ENCODE measurements at places on chromosomes 7 and 10.

DNA sequence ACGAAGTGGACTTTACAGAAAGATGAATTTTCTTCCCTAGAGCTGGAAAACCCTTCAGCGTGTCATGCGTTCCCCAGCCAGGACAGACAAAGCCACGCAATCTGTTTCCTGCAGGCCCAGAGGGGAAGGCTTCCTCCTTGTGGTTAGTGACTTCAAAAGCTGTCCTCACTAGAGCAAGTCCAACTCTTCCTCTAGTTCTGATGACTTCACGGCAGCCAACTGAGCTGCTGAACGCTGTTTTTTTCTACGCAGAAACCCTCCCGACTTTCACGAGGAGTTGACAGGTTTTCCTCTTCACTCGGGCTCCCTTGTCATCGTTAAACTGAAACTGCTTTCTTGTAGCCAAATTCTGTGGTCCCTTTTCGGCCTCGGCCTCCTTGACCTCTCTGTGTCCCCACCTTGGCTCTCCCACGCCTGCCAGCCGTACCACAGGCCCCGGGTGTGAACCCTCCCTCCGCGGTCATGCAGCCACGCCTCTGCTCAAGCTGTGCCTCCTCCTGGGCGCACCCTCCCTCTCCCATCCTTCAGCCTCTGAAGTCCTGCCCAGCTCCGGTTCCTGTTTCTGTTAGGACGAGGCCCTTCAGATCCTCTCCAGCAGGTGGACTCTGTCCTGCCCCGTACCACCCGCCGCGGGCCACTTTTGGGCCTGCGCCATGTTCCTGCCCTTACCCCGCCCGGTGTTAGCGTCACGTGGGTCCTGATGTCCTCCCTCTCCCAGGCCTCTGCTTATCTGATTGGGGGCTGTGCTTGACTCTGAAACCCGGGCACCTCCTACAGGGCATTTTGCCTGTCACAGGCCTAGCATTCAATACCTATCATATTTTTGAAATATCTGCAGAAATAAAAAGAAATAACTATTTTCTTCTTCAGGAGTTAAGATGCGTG, 39.3 kb downstream of the CUX1 start:
- peak; percentile 86 for DNase-seq

DNA sequence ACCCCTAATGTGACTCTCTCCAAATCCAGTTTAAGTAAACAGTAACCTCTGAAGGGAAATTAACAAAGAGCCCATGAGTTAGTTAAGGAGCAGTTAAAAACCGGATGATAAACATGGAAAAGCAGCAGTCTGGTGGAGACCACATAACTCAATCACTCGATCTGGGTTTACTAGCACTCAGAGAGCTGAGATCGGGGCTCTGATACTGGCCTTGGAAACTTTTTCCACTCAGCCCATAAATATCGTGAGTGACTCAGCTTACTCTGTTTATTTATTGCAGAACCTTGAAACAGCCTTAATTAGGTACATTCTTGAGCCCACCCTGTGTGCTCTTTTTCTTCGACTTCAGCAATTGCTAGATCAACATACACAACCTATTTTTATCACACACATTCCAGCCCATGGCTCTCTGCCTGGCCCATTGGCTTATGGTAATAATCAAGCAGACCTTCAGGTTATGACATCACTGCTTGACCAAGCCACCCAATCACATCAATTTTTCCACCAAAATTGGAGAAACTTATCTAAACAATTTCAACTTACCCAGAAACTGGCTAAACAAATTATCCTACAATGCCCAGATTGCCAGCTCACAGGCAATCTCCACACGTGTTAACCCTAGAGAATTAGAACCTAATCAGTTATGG, 82.2 kb upstream of the GPR22 start:
- no peak for DNase-seq

GRCh38 chr10:93518531-93518930, 22.1 kb downstream of the CEP55 start:
- DNase-seq: no peak

DNA sequence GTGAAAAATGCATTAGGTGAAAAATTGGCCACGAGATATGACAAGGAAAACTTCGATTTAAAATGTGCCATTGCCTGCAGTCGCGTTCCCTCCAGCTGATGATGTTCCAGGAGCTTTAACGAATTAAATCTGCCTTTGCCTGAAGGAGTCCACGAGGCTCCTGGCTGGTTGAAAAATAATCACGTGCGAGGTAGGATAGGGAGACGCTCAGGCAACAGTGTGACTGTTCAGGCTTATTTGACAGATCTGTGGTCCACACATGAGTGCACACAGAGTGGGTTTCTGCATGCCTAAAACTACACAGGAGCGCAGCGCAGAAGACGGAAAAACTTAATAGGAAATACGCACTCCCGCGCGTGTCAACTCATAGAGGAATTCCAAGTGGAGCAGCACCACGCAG, 204.0 kb upstream of the PITRM1 start:
- no peak for DNase-seq

- peak; percentile 13 for DNase-seq
Measured at GRCh38 chr7:92425311-92425947, 21.9 kb upstream of the GATAD1 start.

- no peak for DNase-seq
Measured at GRCh38 chr10:114061148-114061547, 17.5 kb downstream of the ADRB1 start.

DNA sequence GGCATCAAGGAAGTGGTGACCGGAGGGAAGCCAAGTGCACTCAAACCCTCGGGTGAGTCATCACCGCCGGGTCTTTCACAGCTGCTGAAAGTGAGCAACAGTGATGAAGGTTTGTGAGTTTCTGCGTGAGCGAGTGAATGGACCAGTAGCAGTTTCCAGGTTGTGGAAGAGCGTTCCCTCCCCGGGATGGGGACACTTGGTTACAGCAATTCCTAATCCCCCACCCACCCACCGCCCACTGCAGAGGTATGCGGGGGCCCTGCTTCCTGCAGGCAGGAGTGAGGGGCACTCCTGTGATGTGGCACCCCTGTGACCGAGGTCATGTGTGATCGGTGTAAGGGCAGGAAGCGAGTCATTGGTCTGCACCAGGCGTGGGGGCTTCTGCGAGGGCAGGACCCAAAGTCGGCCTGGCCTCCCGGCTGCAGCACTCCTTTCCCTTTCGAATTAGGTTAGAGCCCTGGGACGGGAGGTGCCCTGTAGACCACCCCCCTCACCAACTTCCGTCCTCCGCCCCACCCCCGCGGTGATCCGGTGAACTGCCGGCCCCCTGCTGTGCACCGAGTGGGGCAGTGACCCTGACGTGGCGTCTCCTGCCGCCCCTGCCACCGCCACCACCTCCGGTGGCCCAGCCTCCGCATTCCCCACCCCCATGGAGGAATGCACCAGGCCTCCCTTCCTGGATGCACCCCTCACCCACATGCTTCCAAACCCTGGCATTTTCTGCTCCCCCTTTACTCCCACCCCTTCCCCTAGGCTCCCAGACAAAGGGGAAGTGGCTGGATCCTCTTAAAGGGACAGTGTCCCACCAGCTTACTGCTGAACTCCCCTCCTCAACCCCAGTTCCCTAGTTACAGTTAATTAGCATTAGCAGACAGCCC, 10.9 kb downstream of the LIMK1 start:
- peak; percentile 74 for DNase-seq

DNA sequence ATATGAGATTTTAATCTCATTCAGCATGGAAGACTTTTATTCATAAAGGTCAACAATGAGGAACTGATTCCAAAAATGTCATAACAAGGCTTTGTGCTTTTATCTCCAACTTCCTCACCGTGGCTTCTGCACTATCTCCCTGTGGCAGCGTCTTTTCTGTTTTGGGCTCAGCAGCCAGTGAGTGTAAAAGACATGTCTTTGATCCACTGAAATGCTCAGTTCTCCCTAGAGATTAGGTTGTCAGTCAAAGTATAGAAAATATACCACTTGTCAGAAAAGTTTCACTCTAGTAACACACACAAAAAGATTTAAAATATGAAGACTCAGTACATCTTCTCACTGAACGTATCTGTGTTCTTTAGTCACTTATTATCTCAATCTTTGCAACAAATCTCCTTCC, 901.8 kb upstream of the ZWINT start:
- no peak for DNase-seq

- DNase-seq: no peak
Measured at GRCh38 chr7:67343572-67343971, 346.9 kb downstream of the TYW1 start.

DNA sequence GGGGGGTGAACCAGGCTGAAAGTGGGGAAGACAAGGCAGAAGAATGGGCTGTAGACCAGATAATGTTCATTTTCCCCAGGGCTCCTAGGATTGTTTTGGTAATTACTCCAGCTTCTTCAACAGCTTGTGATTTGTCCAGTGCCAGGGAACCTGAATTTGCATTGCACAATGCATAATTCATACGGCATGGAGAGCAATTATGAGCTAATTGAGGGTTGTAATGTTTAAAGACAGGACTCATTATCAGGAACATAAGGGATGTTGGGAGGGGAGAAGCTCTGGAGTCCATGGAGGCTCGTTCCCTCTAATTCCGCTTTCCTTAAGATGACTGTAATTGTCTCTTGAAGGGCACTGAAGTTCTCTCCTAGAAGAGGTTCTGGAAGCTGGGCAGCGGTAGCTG, 405.0 kb upstream of the ZMIZ1 start:
- no peak for DNase-seq

GRCh38 chr10:119368991-119369869, 161.9 kb downstream of the GRK5 start:
- DNase-seq: no peak

- DNase-seq: no peak
Measured at GRCh38 chr7:14242175-14242574, 252.7 kb upstream of the ETV1 start.

GRCh38 chr10:116747325-116747724, 5.0 kb upstream of the HSPA12A start:
- no peak for DNase-seq

DNA sequence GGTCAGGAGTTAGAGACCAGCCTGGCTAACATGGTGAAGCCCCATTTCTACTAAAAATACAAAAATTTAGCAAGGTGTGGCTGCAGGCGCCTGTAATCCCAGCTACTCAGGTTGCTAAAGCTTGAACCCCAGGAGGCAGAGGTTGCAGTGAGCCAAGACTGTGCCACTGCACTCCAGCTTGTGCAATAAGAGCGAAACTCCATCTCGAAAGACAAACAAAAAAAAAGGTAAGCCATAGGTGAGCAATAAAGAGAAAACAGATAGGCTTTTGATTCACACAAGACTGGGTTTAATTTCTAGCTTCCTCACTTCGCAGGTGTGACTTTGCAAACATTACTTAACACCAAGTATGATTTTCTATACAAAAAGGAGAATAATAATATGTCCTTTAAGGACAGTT, 72.3 kb upstream of the ACBD5 start:
- DNase-seq: no peak

- DNase-seq: no peak
Measured at GRCh38 chr7:150715738-150716137, 675 bp upstream of the GIMAP1 start.

- DNase-seq: no peak
Measured at GRCh38 chr10:88076027-88076880, 212.8 kb downstream of the PTEN start.

GRCh38 chr7:77800158-77800557, 1.6 kb downstream of the PHTF2 start:
- no peak for DNase-seq

DNA sequence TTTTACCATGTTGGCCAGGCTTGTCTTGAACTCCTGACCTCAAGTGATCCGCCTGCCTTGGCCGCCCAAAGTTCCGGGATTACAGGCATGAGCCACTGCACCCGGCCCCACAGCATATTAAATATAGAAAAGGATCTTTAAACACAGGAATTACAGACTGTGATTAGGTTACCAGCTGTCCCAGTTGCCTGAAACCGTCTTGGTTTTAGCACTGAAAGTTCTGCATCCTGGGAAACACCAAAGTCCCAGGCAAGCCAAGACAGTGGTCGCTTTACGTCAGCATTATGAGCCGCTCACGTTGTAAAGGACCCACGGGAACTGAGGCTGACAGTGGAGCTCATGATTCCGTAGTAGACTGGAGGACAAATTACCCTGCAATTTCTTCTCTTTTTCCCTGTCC, 69.0 kb upstream of the FAM180A start:
- DNase-seq: no peak

- no peak for DNase-seq
Measured at GRCh38 chr7:36911788-36912187, 187.5 kb upstream of the AOAH start.

DNA sequence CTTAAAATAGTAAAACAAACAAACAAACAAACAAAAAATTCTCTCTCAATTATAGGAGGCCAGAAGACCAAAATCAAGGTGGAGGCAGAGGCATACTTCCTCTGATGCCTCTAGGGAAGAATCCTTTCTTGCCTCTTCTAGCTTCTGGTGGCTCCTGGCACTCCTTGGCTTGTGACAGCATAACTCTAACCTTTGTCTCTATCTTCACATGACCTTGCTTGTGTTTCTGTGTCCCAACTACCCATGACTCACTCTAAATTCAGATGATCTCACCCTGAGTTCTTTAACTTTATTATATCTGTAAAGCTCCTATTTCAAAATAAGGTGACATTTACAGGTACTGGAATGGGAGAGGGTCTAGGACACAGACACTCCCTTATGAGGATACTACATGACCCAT, 88.3 kb upstream of the ANTXRL start:
- DNase-seq: no peak

- DNase-seq: no peak
Measured at GRCh38 chr10:47053081-47053798, 142.0 kb downstream of the PTPN20 start.

DNA sequence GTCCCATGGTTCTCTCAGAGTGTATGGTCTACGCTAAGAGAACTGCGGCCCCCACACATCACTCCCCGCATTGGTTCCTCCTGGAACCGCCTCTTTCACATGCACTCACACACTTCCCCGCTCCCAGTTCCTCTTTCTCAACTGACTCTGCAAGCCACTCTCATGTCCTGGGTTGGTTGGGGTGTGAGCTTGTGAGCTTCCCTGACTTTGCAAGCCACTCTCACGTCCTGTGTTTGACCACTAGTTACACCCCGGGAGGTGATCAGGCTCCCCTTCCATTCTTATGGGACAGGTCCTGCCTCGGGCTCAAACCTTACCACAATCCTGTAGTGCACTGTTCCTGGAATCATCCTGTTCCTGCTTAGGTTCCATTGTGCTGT, 105.0 kb downstream of the TRIM24 start:
- DNase-seq: no peak

DNA sequence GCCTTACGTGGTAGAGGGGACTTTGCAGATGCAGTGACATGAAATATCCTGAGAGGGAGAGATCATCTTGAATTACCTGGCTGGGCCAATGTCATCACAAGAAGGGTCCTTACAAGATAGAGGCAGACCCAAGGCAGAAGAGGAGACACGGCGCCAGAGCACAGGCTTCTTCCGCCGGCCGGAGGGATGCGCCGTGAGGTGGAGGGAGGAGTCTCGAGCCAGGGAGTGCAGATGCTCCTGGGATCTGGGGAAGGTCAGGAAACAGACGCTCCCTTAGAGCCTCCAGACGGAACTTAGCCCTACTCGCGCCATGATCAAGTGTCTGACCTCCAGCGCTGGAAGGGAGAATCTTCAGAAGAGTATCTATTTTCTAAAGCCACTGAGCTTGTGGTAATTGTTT, 304.8 kb downstream of the GLRX3 start:
- no peak for DNase-seq

GRCh38 chr10:61761825-61762217, 99.1 kb downstream of the CABCOCO1 start:
- DNase-seq: no peak
